ENCODE measurements at places on chromosomes 7 and 10. TPM values are rescaled to one million over a fixed set of nuclear protein-coding genes. Genes with fewer than 3 reads are reported as not detected.

DNA sequence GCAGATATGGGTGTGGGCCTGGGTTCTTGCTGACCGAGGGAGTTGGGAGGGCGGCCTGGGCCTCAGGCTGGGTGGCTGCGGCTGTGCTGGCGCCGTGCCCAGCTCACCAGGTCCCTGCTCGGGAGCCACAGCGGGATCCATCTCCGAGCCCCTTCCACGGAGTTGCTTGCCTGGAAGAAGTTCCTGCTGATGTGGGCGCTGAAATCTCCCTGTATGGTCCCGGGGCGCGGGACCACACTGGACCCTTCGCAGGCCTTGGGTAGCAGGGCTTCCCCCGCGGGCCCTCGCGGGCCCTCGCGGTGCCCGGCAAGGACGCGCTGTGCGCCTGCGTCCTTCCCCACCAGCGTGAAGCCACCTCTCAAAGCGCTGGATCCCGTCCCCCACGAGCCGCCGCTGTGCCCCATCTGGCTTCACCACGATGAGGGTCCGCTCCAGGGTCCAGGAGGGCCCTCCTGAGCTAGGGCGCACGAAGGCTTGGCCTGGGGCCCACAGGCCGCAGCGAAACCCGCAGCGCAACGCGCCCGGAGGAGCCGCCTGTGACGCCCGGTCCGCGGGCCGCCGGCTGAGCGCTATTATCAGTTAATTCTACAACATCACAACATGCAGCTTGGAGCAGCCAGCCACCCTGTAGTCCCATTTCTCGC, 31.5 kb downstream of the RAB19 start:
- H3K4me3 ChIP-seq = no peak overlapping the region
- H3K27me3 ChIP-seq = no peaks in the 10 kb centered on the region
- no peaks in the 10 kb centered on the region for H3K4me1 ChIP-seq
- H3K27ac ChIP-seq = no peak overlapping the region
- H3K36me3 ChIP-seq = no peaks in the 10 kb centered on the region

- no peaks in the 10 kb centered on the region for H3K36me3 ChIP-seq
- no peak overlapping the region for H3K27ac ChIP-seq
- no peaks in the 10 kb centered on the region for H3K4me1 ChIP-seq
- no peaks in the 10 kb centered on the region for H3K27me3 ChIP-seq
- DNase-seq = no peak
Measured at GRCh38 chr10:47418966-47419365, 34.9 kb upstream of the ZNF488 start.

- H3K27me3 ChIP-seq = no peaks in the 10 kb centered on the region
- DNase-seq = no peak
- H3K27ac ChIP-seq = no peak overlapping the region
Measured at GRCh38 chr10:89600041-89600440, 45.0 kb downstream of the PANK1 start.

DNA sequence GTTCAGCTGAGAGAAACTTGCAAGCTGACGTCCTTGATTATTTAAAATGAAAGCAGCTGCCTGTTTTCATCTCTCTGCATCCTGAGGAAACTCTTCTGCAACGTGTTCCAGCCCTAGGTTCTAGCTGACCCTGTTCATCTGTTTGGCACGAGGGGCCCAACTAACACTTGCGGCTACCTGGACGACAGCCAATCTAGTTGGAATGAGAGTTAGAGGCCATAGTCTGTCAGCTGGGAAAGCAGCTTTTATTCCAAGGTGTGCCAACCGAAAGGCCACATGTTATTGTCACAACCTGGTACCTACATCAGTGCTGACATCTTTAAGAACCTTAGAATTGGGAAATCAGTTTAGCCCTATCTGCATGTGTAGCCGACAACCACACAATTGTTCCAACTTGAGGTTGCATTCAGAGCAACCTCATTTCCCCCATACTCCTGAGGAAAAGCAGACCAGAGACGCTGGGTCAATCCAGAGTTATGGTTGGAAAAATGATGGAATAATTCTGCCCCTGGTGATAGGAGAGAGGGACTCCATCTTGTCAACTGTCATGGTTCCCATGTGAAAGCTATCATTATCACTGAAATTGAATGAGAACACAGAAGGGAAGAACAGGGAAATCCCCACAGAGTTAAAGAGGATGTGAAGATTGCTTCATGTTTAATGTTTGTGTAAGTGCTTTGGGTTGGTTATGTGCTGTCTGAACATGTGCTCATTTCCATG, 121.6 kb downstream of the EGFR start:
- H3K36me3 ChIP-seq = no peaks in the 10 kb centered on the region
- peaks cover 6% of the 10 kb centered on the region for H3K4me1 ChIP-seq
- H3K27me3 ChIP-seq = no peaks in the 10 kb centered on the region
- DNase-seq = peak; percentile 44

DNA sequence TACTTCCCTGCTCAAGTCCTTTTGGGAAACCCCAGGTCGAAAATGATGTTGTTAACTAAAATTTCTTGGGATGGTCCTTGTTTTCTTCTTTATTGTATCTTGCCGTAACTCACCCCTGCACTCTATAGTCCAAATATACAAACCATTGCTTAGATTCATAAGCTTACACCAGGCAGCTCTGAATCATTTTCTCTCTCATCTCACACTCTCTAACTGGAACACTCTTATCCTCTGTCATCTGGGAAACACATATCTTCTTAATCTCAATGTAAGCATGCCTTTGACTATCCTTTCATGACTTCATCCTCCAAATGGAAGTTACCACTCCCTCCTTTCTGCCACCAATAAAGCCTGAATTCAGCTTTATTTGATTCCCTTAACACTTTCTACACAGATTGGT, 175.8 kb upstream of the ANK3 start:
- H3K4me3 ChIP-seq = no peak overlapping the region
- no peak overlapping the region for H3K27ac ChIP-seq
- no peaks in the 10 kb centered on the region for H3K4me1 ChIP-seq
- H3K27me3 ChIP-seq = no peaks in the 10 kb centered on the region

DNA sequence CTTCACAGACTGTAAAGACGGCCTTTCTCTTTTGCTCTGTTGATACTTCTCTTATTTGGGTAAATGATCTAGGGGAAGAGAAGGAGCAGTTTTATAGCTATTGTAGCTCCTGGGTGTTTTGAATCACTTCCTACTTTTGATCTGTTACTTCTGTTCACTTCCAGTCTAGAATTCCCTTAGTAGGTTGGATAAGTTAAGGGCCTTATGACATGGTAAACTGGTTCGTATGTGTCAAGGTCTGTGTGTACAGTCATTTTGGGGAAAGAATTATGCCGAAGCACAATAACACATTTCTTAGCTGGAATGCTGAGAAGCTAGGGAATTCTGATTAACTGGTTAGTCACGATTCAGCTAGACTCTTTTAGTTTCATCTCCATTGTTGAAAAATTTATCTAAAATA, 8.1 kb downstream of the DENND10 start:
- H3K27me3 ChIP-seq = no peaks in the 10 kb centered on the region
- DNase-seq = no peak
- H3K4me1 ChIP-seq = peaks cover 13% of the 10 kb centered on the region
- no peak overlapping the region for H3K4me3 ChIP-seq
- no peaks in the 10 kb centered on the region for H3K36me3 ChIP-seq
- no peak overlapping the region for H3K27ac ChIP-seq

- H3K36me3 ChIP-seq = no peaks in the 10 kb centered on the region
- DNase-seq = no peak
- no peaks in the 10 kb centered on the region for H3K4me1 ChIP-seq
- H3K27ac ChIP-seq = no peak overlapping the region
Measured at GRCh38 chr7:15947754-15948153, 261.3 kb upstream of the MEOX2 start.

DNA sequence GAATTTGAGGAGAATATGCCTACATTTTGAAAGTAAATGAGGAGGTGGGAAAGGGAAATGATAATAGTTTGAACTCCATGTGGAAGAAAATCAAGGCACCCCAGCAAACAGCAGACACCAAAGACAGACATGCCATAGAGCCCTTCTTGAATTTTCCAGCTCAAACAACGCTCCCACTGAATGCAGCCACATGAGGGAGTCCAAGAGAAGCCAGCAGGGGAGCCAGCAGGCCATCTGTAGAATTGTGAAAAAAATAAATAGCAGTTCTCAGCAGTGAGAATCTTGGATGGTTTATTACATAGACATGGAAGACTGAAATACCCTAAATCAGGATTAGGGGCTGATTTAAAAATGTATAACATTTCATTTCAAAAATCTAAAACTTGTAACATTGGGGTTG, 1567.3 kb upstream of the LRRTM3 start:
- no peaks in the 10 kb centered on the region for H3K4me1 ChIP-seq
- H3K4me3 ChIP-seq = no peak overlapping the region
- no peak overlapping the region for H3K27ac ChIP-seq
- no peaks in the 10 kb centered on the region for H3K36me3 ChIP-seq
- H3K27me3 ChIP-seq = no peaks in the 10 kb centered on the region
- DNase-seq = no peak

DNA sequence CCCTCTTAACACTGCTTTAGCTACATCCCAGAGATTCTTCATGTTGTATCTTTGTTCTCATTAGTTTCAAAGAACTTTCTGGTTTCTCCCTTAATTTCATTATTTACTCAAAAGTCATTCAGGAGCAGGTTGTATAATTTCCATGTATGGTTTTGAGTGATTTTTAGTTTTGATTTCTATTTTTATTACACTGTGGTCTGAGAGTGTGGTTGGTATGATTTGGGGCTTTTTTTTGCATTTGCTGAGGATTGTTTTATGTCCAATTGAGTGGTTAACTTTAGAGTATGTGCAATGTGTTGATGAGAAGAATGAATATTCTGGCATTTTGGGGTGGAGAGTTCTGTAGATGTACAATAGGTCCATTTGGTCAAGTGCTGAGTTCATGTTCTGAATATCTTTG, 37.9 kb upstream of the CAPZA2 start:
- no peak overlapping the region for H3K4me3 ChIP-seq
- no peak overlapping the region for H3K27ac ChIP-seq
- H3K4me1 ChIP-seq = no peaks in the 10 kb centered on the region
- no peak for DNase-seq

DNA sequence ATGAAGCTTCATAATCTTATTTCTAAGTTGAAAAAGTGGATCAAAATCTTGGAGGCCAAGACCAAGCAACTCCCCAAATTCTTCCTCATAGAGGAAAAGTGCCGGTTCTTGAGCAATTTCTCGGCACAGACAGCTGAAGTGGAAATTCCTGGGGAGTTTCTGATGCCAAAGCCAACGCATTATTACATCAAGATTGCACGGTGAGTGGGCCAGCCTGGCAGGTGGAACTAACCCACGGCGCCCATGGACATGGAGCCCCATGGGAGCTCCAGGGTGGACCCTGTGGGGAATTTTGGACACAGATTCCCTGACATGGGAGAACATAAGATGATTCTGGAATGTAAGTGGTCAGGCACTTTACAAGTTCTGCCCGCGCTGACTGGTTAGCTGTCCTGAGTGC, 125.9 kb downstream of the TRRAP start:
- DNase-seq = no peak
- no peak overlapping the region for H3K4me3 ChIP-seq
- no peak overlapping the region for H3K27ac ChIP-seq
- H3K27me3 ChIP-seq = no peaks in the 10 kb centered on the region

GRCh38 chr10:26931223-26931622, 70.5 kb upstream of the ABI1 start:
- H3K4me3 ChIP-seq = no peak overlapping the region
- no peaks in the 10 kb centered on the region for H3K4me1 ChIP-seq
- H3K27me3 ChIP-seq = no peaks in the 10 kb centered on the region

- peak; percentile 5 for DNase-seq
- no peaks in the 10 kb centered on the region for H3K36me3 ChIP-seq
- no peak overlapping the region for H3K4me3 ChIP-seq
- peaks cover 12% of the 10 kb centered on the region for H3K27me3 ChIP-seq
- H3K27ac ChIP-seq = no peak overlapping the region
Measured at GRCh38 chr7:1696671-1697498, 26.8 kb downstream of the ELFN1 start.

DNA sequence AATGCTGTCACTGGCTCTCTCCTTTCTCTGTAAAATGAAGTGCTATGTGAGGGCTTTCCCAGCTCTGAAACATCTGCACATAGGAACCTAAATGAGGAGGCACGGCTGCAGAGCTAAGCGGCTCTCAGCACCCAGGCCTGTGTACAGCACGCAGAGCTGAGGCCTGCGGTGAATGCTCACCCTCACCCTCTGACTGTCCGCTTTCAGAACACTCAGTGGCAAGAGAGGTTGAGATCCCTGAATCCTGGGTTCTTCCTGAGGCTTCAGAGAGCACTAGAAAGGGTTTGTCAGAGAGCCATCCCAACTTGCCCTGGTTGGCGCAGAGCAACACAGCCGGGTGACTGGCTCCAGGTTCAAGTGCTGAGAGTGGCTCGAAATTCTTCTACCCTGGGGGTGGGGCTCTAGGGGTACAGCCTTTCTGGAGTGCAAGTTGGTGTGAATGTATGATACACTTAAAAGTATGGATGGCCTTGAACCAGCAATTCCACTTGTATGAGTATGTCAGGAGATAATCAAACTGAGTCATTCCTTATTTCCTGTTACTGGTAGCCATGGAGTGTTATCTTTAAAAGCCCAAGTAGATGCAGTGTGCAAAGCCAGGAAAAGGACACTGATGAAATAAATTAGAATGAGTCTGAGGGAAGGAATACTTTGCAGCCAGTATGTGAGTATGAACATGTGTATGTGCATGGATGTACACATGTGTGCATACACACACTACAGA, 1.7 kb upstream of the CCDC201 start:
- H3K27me3 ChIP-seq = no peaks in the 10 kb centered on the region
- H3K27ac ChIP-seq = no peak overlapping the region
- H3K4me3 ChIP-seq = no peak overlapping the region
- no peaks in the 10 kb centered on the region for H3K4me1 ChIP-seq

GRCh38 chr7:21426286-21427181, 1.3 kb upstream of the SP4 start:
- peak overlapping the region; percentile 100 for H3K27ac ChIP-seq
- peaks cover 29% of the 10 kb centered on the region for H3K4me1 ChIP-seq
- H3K36me3 ChIP-seq = no peaks in the 10 kb centered on the region
- no peak for DNase-seq
- H3K27me3 ChIP-seq = no peaks in the 10 kb centered on the region

GRCh38 chr7:155345490-155345889, 47.8 kb downstream of the INSIG1 start:
- no peak overlapping the region for H3K4me3 ChIP-seq
- no peaks in the 10 kb centered on the region for H3K36me3 ChIP-seq
- DNase-seq = no peak

DNA sequence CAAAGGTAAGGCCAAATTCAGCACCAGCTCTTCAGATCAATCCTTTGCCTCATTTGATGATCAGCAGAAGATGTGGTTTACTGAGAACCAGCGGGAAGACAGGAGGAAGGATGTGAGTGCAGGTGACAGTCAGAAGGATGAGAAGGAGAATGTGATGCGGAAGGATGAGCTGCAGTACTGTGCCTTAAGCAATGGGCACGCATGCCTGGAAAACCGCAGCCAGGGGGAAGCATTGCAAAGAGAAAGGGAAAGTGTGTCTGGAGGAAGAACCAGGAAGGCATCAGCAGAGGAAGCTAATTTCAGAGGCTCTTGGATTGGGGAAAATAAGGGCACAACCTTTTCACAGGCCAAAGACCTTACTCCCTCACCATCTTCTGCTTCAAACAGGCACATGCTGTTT, 25.7 kb downstream of the C10orf71 start:
- H3K27ac ChIP-seq = peak overlapping the region; percentile 77
- no peaks in the 10 kb centered on the region for H3K27me3 ChIP-seq
- no peak overlapping the region for H3K4me3 ChIP-seq
- H3K4me1 ChIP-seq = peaks cover 14% of the 10 kb centered on the region

The PAX2 gene
- total RNA-seq = not detected

The SLC16A9 gene
- total RNA-seq = 5.2 TPM

The PHKG1 gene
- 30.1 TPM for total RNA-seq

The GIMAP2 gene
- 3.1 TPM for total RNA-seq

The SUN3 gene
- total RNA-seq = not detected

The LRRC4 gene
- 1.00 TPM for total RNA-seq

The UPF2 gene
- total RNA-seq = 25.9 TPM

The DYDC2 gene
- total RNA-seq = not detected

The IRF5 gene
- total RNA-seq = 0.27 TPM

The IFT22 gene
- total RNA-seq = 30.1 TPM

The ANK3 gene
- total RNA-seq = 154 TPM

The NFE2L3 gene
- total RNA-seq = 1.4 TPM
